ENCODE measurements at places on chromosomes 3 and 15. TPM values are rescaled to one million over a fixed set of nuclear protein-coding genes. Genes with fewer than 3 reads are reported as not detected.

IRAK2 gene
- total RNA-seq = 10.6 TPM

NANOGP8 gene
- total RNA-seq = not detected

ADCY5 gene
- 16.7 TPM for total RNA-seq

DNA sequence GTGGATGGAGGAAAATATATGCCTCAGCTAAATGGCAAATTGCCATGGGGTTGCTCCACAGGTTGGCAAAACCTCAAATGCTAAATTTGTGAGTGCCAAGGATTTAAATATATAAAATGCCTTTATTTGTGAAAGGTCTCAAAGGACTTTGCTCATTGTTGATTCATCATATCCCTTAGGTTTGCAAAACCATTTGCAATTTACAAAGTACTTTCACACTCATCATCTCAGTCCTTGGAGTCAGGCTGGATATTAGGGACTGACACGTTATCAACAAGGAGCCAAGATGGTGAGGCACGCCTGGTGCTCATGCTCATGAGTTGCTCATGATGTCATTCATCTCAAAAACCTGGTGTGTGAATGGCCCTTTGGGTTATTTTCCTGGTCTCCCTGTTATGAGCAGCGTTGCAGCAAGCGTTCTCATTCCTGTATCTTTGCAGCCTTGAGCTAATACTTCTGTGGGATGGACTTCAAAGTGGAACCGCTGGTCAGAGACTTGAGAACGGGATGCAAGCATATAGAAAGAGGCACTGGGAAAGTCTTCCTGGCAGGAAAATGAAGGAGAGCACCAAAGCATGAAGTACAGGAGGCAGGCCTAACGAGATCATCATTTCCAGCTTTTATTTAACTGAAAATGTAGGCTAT lies 66.0 kb downstream of the MYO1E start:
- H3K27me3 ChIP-seq = no peaks in the 10 kb centered on the region
- DNase-seq = no peak
- H3K4me1 ChIP-seq = peaks cover 22% of the 10 kb centered on the region
- H3K27ac ChIP-seq = no peak overlapping the region
- H3K36me3 ChIP-seq = no peaks in the 10 kb centered on the region

DNA sequence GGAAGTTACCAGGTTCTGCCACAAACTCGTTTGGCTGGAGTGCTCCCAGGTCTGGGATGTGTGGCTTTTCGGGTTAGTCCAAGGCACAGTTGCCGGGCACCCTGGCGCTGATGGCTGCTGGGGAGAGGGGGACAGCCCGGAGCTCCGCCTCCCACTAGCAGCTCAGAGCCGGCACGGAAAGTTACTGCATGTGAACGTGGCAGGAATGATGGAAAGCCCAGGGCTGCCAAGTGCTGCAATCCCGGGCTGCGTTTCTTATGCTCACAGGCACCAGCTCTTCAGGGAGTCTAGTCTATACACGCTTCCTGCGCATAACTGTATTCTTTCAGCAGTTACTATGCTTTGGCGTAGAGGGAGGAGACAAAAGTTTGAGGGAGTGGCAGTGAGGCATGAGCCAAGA lies 141.8 kb upstream of the ICE2 start:
- no peaks in the 10 kb centered on the region for H3K36me3 ChIP-seq
- H3K4me3 ChIP-seq = no peak overlapping the region
- H3K27ac ChIP-seq = peak overlapping the region; percentile 27
- DNase-seq = no peak

DNA sequence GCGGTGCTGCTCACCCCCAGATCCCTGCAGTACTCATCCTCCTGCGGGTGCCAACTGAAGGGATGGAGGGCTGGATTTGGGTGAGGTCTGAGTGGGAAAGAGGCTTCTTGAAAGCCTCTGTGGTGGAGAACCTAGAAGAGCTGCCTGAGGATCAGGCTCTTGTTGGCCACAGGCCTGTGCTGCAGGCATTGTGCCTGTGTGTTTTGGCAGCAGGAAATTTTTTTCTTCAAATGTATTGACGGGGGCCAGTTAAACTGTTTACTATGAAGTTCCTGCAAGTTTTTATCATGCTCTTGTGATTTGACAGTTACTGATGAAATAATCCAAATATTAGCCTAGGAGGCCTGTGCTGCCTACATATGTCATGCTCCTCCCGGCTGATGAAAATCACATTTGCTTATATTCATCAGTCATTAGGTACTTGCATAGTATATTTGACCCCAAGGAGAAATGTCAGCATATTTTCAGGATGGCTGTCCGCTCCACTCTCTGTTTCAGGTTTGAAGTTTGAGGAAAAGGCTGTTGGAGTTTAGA lies 103.1 kb downstream of the THSD4 start:
- no peak overlapping the region for H3K4me3 ChIP-seq
- no peaks in the 10 kb centered on the region for H3K27me3 ChIP-seq
- DNase-seq = no peak
